Stimulated activated CD8-positive, alpha-beta memory T cell treated with anti-CD3 and anti-CD28 coated beads, Interleukin-4, amount 100 ng/mL, for 48 hours (primary cell): ENCODE measurements at places on chromosomes 11 and 22.
A peak's percentile ranks its signal among the peaks of the same experiment; 100 is the strongest.

DNA sequence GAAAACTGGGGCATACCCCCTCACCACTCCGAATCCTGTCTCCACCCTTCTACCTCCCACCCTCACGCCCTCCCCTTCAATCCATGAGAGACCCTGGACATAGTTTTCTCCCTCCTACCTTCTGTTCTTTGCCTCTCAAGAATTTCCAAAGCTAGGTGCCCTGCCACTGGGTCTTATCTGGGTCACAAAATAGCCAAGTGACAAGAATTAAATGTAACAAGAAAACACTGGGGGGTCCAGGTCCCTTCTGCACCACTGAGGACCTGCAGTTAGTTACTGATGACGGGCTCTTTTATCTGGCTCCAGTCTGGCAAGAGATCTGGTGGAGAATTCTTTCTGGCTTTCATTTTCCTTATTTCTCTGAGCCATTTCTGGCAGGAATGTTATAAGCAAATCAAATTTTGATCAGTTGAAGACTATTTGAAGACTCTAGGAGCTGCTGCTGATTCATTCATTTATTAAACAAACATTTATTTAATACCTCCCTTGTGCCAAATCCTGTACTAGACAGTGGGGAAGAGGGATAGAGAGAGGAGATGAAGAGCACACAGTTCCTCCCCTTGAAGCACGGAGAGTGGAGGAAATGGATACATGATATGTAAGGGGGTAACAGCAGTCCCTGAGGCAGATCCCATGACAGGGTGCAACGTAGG, 135.2 kb downstream of the RRAS2 start:
- DNase-seq = no peak

GRCh38 chr11:125108469-125108868, 3.0 kb downstream of the TMEM218 start:
- DNase-seq = no peak

DNA sequence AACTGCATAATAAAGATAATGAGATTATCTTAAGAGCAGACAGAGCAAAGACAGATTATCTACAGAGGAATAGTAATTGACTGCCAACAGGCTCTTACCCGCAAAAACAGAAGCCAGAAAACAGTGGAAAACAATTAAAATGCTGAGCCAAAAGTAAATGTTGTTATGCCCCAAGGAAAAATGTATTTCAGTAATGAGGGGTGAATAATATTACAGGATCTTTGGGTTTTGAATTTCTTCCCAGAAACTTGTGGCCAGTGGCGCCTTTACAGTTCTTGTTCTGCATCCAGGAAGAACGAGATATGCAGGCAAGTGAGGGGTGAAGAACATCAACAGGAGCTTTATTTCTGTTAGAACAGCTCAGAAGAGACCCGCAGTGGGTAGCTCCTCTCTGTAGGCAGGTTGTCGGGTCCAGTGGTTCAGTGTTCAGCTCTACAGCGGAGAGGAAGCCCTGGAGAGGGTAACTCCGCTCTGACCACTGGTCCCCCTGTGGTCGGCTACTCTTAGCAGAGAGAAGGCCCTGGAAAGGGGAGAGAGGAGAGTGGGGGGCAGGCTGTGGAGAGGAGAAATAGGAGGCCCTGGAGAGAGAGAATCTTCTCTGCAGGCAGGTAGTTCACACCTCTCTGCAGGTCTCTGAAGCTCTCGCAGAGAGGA, 51.8 kb upstream of the SC5D start:
- no peak for DNase-seq

- DNase-seq = peak; percentile 69
These were observed at the start of gene GAS2L1 for GRCh38 chr22:29306175-29306834. Gene GAS2L1 (plus strand): TSS chr22:29306650. CDS start chr22:29308106, 1,456 bp downstream.

- no peak for DNase-seq
These were observed 65.5 kb upstream of the TCF20 start for GRCh38 chr22:42335839-42336378.

GRCh38 chr11:5500393-5500801, 9.4 kb downstream of the UBQLN3 start:
- DNase-seq = no peak

DNA sequence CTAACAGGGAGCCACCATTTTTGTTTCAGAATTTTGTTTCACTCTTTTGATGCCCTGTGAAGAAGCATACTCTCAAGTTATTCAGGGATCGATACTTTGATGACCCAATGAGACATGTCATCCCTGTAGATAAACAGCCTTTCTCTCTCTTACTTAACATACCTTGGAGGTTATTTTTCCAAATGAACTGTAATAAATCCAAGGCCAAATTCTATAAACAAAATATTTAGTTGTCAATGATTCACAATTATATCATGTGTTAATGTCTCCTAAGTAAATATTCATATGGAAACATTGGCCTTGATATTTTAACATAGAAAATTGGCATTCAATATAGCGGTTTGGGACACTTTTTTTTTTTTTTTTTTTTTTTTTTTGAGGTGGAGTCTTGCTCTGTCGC, 97.5 kb downstream of the LUZP2 start:
- no peak for DNase-seq

- no peak for DNase-seq
These were observed 8.1 kb downstream of the OR5A2 start for GRCh38 chr11:59418156-59418555.

- peak; percentile 37 for DNase-seq
These were observed 579 bp upstream of the CYB5R2 start for GRCh38 chr11:7673724-7674434.

DNA sequence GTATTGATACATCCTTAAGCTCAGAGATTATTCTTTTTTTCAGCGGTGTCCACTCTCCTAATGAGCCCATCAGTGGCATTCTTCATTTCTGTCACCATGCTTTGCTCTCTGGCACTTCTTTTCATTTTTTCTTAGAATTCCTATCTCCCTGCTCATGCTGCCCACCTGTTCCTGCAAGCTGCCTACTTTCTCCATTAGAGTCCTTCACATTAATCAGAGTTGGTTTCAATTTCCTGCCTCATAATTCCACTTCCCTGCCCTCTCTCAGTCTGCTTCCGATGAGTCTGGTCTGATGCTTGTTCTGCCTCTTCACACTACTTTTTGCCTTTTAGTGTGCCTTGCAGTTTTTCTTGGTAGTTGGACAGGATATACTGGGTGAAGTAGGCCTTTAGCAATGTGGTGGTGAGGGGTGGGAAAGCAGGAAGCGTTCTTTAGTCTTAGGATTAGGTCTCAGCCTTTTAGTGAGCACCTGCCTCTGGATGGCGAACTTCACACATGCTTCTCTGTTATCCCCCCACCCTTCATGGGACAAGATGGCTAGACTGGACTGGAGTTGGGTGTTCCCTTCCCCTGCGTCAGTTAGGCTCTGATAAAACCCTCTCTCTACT, 53.6 kb downstream of the CECR2 start:
- DNase-seq = no peak

GRCh38 chr11:30143098-30143705, 87.6 kb upstream of the FSHB start:
- DNase-seq = no peak

- DNase-seq = no peak
These were observed 245.1 kb upstream of the ARHGAP42 start for GRCh38 chr11:100442017-100442416.

DNA sequence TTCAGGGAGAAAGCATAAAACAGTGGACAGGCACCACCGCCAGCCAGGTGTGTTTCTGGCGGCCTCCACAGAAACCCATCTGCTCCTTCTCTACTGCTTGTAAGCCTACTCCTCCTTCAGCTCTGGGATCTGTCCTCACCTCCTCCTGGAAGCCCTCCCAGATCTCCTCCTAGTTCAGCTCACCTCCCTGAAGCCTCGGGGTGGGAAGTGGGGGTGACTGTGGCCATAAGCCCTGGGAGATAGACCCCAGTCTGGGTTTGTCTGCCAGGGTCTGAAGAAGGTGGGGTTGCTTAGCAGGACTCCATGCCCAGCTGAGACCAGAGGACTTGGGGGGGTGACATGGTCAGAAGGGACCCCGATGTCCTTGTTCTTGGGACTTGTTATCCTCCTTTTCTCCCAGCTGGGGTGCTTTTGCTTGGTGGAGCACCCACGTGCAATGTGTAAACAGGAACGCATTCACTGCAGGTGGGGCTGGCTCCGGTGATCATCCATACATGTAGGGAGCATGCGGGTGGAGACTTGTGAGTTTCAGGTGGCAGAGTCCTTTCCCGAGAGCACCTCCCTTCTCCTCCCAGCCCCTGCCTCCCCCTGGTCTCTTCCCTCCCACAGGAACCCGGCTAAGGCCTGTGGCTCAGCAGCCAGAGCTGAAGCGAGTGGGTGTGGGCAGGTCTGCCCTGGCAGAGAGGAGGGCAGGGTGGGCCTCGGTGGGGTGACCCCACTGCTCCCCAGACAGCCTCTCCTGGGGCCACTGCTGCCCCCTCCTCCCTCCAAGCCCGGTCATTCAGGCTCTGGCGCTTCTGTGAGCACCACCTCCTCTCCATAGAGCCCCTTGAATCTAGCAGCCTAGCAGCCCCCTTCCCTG, 25.9 kb downstream of the MRGPRG start:
- no peak for DNase-seq

DNA sequence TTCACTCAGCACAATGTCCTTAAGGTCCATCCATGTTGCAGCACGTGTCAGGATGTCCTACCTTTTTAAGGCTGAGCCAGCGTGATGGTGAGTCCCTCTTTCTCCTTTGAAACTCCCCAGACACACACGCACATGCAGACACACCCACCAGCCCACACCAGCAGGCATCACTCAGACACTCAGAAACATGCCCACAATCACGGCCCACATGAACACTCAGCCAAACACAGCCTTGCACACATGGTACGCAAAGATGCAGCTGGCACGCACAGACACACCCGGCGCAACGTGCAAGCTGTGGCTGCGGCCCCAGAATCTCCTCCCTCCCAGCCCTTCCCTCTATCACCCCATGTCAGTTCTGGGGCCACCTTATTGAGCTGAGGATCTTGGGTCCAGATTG, 8.0 kb downstream of the FADS3 start:
- no peak for DNase-seq

- no peak for DNase-seq
These were observed 45.0 kb downstream of the CBL start for GRCh38 chr11:119251114-119251513.

DNA sequence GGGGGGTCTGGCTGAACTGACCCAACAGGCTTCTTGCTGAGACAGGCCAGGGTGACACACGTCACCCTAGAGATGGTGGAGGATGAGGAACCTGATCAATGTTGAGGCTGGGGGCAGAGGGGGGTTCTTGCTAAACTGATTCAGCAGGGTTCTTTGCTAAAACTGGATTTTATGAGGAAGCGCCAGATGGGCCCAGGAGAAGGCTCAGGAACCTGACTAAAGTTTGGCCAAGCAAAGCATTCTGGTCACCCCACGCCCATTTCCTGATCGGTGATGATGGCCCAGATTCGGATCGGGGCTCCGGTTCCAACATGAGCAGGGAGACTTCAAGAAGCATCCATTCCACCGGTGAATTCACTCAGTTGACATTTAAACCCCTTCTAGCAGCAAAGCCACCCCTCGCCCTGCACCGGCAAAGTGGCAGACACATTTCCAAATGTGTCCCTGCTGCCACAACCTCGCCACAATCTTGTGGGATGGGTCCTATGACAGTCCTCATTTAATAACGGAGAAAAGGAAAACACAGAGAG, 34.2 kb upstream of the SLC22A12 start:
- no peak for DNase-seq

- no peak for DNase-seq
These were observed 20.6 kb downstream of the CLTCL1 start for GRCh38 chr22:19270873-19271272.

DNA sequence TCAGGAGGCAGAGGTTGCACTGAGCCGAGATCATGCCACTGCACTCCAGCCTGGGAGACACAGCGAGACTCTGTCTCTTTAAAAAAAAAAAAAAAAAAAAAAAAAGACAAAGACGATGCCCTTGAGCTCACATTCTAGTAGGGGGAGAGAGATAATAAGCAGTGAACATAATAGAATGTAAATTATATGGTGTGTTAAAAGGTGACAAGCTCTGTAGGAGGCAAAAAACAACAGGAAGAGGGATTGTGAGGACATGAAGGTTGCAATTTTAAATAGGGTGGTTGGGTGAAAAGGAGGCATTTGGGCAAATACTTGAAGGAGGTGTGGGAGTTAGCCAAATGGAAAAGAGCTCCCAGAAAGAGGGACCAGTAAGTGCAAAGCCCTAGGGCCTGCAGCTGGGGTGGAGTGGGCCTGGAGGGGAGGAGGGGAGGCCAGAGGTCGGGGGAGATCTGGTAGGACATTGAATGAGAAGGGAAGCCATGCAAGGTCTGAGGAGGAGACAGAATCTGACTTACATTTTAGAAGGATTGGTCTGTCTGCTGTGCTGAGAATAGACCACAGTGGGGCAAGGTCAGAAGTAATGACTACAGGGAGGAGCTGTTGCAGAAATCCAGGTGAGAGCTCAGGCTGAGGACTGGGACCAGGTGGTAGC, 26.6 kb downstream of the P2RY2 start:
- no peak for DNase-seq

- DNase-seq = no peak
These were observed 20.9 kb upstream of the CTR9 start for GRCh38 chr11:10730151-10730550.

- DNase-seq = no peak
These were observed 39.0 kb upstream of the AKIP1 start for GRCh38 chr11:8871962-8872361.

DNA sequence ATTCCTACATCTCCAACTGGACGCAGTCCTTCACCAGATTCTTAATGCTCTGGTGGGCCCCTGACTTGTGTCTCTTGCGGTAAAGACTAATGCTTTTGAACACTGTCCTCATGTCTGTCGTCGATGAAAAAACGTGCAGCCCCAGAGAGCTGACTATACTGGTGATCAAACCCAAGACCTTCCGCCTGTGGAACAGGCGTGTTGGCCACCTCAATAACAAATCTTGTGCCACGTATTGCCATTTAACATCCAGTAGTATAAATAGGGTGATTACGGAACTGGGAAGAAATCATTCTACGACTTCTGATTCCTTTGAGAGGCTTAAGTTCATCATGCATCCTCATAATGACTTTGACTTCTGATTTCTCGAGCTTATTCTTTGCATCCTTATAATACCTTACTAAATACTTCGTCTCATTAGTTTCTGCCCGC, 45.6 kb downstream of the OR4D9 start:
- DNase-seq = peak; percentile 38

- no peak for DNase-seq
These were observed 132.4 kb downstream of the PLEKHA7 start for GRCh38 chr11:16881766-16882165.

- no peak for DNase-seq
These were observed 48.0 kb downstream of the KDM2A start for GRCh38 chr11:67167091-67167490.

DNA sequence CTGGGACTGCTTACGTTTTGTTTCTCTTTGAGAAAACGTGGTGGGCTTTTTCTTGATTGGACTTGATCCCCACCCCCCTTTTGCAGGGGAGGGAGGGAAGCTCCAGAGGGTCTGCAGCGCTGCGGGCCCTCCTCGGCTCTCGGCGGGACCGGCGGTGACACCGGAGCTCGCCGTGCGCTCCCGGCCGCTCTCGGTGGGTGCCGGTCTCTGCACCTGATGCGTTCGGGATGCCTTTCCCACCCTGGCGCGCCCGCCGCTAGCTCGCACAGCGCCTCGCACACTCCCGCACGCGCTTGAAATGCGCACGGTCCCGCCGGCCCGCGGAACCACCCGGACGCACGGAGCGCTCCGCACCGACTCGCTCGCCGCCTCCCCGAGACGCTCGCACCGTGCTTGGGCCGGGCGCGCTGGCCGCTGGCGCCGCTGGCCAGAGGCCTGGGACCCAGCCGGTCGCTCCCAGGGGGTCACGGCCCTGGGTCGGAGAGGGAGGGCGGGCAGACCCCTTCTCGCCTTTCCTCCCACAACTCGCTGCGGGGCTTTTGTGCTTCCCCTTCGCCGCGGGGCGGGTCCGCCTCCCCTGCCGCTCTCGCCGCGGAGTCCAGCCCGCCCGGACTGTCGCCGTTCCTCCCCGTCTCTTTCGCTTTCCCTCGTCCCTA, 1.0 kb downstream of the ZBTB16 start:
- DNase-seq = peak; percentile 43

- no peak for DNase-seq
These were observed 6.9 kb downstream of the CYB5R2 start for GRCh38 chr11:7666292-7666866.
